ENCODE measurements at places on chromosomes 7 and 10.

DNA sequence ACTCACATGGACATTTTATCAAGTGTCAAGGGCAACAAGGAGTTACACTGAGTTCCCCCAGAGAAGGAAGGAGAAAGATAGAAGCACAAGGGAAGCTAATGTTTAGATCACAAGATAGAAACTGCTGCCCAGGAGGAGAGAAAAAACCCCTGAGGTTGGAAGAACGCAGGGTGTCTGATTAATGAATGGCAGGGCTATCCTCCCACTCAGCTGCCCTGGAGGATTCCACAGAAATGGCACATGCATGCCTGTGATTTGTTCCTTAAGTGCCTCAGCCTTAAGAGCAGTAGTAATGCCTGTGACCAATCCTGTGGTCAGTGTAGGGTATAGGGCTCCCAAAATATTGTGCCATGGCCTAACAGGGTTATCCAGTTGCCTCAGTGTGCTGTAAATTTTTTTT is 20.2 kb downstream of the DNAJB9 start:
- no peak for DNase-seq

GRCh38 chr10:53765311-53765710 is 992.7 kb upstream of the MBL2 start:
- no peak for DNase-seq

GRCh38 chr7:135911099-135911498 is 66.1 kb downstream of the MTPN start:
- DNase-seq: no peak

DNA sequence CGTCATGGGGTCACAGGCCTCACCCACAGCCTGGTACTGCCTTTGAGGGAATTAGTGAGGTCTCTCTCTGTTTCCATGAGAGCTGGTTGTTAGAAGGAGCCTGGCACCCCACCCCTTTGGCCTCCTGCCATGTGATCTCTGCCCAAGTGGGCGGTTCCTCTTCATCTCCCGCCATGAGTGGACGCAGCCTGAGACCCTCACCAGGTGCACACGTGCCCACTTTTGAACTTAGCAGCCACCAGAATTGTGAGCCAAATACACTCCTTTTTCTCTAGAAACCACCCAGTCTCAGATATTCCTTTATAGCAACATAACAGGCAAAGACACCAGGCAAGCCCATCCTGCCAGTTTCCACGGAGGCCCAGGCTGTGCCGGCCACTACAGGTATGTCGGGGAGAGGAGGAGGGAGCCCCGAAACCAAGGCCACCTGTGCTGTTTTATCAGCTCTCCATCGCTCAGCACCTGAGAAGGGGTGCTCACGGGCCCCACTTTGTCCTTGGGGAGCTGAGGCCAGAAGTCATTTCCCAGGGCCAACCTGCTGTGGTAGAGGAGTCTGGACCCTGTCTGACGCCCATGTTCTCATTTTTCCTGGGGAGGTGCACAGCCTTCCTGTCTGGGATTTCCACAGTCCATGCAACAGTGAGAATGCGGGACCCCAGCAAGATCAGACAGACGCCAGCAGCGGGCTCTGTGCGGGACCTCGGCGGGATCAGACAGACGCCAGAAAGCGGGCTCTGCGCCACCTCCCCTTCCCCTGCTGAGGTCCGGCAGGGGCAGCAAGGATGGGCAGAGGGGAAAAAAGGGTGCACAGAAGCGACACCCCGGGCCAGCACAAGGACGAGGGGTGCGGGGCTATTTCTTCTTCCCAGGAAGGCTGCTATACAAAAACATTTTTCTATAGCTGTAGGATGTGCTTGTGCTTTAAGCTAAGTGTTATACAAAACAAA is 220.5 kb downstream of the ELFN1 start:
- DNase-seq: no peak

DNA sequence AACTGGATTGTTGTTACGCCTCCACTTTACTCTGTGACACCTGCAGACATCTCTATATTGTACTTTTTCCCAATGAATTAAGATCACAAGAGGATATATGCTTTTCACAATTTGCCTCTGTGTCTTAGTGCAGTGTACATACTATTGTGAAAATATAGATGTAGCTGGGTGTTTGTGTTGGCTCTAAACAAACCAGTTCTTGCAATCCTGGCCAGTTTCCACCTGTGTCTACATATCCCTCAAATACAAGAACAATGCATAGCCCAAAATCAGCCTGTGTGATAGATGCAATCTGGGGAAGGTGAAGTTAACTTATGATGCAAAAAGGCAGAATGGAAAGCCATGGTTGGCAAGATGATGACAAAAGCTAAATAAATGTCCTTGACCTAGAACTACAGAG is 36.5 kb upstream of the DLD start:
- DNase-seq: no peak

DNA sequence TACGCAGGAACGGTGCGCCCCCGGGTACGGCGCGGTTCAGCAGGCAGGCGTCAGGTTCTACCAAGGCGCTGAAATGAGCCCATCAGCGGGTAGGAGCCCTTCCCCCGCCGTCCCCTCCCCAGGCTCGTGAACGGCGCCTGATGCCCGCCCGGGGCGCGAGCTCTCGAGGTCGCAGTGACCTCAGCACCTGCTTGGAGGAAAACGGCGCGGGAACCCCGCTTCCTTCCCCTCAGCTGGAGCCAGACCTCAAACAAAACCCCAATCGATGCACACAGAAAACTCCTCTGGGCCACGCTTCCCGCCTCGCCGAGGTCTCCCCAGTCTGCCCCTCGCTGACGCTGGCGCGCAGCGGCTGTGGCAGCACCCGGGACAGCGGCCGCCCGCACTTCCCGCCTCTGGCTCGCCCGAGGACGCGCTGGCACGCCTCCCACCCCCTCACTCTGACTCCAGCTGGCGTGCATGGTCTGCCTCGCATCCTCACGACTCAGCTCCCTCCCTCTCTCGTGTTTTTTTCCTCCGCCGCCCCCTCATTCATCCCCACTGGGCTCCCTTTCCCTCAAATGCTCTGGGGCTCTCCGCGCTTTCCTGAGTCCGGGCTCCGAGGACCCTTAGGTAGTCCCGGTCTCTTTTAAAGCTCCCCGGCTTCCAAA is 514 bp upstream of the GAD2 start:
- DNase-seq: no peak
